Articular chondrocyte of knee joint (primary cell): ENCODE measurements at places on chromosomes 7 and 10. TPM values are rescaled to one million over a fixed set of nuclear protein-coding genes. Genes with fewer than 3 reads are reported as not detected.

HTR5A gene
- total RNA-seq = not detected in 2 replicates

GCK gene
- total RNA-seq = 0.22 and 0.52 TPM in 2 replicates

CDK1 gene
- 24.0 and 32.9 TPM in 2 replicates for total RNA-seq

BLNK gene
- total RNA-seq = 0.65 TPM in 1 of 2 replicates, not detected in the other

ITGA8 gene
- total RNA-seq = under 0.01 TPM in 1 of 2 replicates, not detected in the other
